CD4-positive, alpha-beta memory T cell (primary cell): ENCODE measurements at places on chromosomes 7 and 10.
A peak's percentile ranks its signal among the peaks of the same experiment; 100 is the strongest.

DNA sequence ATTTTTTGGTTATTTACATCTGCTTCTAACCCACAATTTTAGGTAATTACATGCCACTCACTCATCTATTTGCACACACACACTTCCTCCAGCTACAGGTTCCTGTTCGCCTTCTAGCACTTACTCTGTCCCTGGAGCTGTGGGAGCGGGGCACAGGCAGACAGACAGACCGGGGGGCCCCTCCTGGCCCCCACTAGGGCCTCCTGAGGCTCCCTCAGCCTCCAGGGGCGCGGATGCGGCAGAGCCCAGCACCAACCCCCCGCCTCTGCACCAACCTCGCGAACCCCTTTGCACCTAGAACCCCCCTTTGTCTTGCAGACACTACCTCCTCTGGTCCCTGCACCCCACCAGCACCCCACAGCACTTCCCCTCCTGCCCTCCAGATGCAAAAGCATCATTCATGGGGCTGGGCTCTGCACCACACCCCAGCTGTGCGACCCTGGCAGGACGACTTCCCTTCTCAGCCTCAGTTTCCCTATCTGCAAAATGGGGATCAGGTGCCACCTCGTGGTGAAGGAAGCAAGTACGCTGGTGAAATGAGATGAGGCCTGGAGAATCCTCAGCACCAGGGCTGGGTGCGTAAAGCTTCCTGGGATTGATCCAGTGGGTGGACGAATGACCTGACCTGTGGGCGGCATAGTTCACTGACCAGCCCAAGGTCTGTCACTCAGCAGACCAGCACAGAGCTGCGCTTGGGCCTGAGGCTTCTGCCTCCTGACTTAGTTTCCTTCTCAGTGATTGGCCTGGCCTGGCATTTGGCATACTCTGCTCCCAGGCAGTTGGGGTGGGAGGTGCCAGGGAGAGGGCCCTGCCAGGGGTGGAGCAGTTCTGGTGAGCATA is 37.9 kb downstream of the ELFN1 start:
- no peak for DNase-seq
- no peaks in the 10 kb centered on the region for H3K36me3 ChIP-seq
- H3K27ac ChIP-seq: no peak overlapping the region
- no peak overlapping the region for H3K4me3 ChIP-seq

GRCh38 chr10:115861455-115861854 is 411.6 kb downstream of the GFRA1 start:
- no peaks in the 10 kb centered on the region for H3K36me3 ChIP-seq
- H3K27me3 ChIP-seq: no peaks in the 10 kb centered on the region
- DNase-seq: no peak
- H3K27ac ChIP-seq: no peak overlapping the region
- H3K4me1 ChIP-seq: no peaks in the 10 kb centered on the region

- no peak overlapping the region for H3K27ac ChIP-seq
- H3K4me1 ChIP-seq: no peaks in the 10 kb centered on the region
Observed at GRCh38 chr10:124867304-124867703, 65.7 kb downstream of the ABRAXAS2 start.

- no peak overlapping the region for H3K4me3 ChIP-seq
- no peaks in the 10 kb centered on the region for H3K4me1 ChIP-seq
- no peak overlapping the region for H3K27ac ChIP-seq
- H3K36me3 ChIP-seq: no peaks in the 10 kb centered on the region
- DNase-seq: no peak
Observed at GRCh38 chr7:18580950-18581349, 85.4 kb downstream of the HDAC9 start.

DNA sequence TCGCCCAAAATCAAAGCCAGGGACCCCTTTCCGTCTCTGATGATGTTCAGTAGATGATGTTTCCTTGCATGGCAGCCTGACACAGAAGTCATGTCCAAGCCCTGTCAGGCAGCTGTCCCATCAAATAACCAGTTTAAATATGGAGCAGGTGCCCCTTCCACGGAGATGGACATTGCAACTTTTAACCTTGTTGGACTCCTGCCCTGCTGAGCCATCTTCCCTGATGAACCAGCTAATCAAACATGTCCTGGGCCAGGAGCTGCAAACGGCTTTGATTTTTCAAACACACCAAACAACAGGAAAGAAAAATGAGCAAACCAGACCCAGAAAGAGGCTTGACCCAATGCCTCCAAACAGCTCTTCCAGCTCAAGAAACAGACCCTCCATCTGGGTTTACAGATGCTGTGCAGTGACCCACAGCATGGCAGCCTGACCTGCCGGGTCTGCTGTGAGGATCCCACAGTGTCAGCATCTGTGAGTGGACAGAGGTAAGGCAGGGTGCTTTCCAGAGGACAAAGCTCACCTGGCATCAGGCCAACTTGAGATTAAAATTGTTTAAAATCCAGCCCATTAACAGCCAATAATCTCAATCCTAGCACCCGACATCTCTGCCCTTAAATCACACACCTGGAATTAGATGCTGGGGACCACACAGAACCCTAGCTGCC is 372.6 kb downstream of the GRID1 start:
- no peak for DNase-seq
- no peaks in the 10 kb centered on the region for H3K27me3 ChIP-seq
- H3K4me3 ChIP-seq: no peak overlapping the region
- no peak overlapping the region for H3K27ac ChIP-seq
- H3K36me3 ChIP-seq: no peaks in the 10 kb centered on the region
- H3K4me1 ChIP-seq: no peaks in the 10 kb centered on the region

DNA sequence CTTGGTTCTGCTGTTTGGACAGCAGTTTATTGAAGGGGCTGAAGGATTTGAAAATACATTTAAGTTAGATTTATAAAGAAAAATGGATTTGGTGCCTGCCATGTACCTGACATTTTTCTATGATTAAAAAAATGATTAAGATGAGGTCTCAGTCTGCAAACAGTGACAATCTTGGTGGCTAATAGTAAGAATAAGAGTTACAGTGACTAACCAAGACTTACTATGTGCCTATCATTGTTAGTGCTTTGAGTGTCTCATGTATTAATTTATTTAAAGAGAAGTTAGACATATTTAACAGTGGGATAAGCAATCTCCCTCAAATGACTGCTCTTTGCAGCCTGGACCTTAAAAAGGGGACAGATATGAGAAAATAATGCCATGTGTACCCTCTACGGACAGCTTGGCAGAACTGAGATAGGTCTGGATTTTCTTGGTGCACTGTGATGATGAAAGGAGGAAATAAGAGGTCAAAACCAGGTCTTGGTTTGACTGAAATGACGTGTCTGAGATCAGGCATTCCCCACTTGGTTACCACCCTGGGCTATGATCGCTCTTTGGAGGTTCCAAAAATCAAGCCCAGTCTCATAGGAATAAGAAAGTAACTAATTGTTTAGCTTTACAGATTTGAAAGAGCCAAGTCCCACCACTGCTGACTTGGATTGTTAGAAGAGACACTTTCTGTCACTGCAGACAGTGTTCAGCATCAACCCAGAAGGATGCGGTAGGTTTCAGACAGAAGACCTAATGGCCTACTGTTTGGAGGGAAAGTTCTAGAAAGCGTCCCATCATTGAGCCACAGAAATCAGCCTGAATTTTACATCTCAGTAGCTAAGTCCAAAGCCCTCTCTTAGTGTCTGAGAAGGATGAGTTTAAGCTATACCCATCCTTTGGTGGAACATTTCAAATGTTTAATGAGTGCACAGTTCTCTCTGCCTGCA is 2.1 kb downstream of the CASP7 start:
- H3K4me1 ChIP-seq: peaks cover 30% of the 10 kb centered on the region
- peak overlapping the region; percentile 69 for H3K27ac ChIP-seq
- no peaks in the 10 kb centered on the region for H3K27me3 ChIP-seq
- DNase-seq: peak; percentile 26

DNA sequence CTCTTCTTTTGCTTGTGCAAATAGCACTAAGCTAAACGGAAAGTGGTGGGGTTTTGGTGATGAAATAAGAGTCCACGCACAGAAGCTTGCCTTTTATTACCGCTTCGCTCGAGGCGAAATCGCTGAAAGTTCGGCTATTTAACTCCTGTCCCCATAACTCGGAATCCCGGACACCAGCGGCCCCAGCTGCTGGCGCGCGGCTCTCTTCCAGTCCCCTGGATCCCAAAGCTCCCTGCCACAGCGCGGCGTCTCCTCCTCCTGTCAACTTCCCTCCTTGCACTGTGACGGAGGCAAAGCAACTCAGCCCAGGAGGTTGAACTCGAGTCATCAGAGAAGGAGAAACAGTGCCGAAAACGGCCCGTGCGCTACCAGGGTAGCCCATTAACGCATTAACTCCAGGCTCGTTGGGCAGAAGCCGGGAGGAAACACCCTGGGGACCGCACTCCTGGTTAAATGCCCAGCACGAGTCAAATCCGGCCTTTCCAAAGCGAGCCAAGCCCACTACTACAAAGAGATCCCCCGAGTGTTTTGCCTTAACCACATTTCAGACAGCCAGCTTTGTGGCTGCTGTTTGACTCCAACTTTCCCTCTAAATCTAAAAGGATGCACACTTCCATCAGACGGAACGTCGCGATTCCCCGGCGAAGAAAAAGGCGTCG is 1.3 kb downstream of the SEMA3D start:
- H3K27me3 ChIP-seq: no peaks in the 10 kb centered on the region
- H3K4me1 ChIP-seq: no peaks in the 10 kb centered on the region
- H3K27ac ChIP-seq: no peak overlapping the region
- H3K36me3 ChIP-seq: no peaks in the 10 kb centered on the region
- H3K4me3 ChIP-seq: no peak overlapping the region
